ENCODE measurements at places on chromosomes 2 and 18.

- no peak for DNase-seq
These were observed 149.2 kb downstream of the TSN start for GRCh38 chr2:121904656-121905055.

- DNase-seq = no peak
These were observed 109.4 kb downstream of the ZFP36L2 start for GRCh38 chr2:43116988-43117387.

DNA sequence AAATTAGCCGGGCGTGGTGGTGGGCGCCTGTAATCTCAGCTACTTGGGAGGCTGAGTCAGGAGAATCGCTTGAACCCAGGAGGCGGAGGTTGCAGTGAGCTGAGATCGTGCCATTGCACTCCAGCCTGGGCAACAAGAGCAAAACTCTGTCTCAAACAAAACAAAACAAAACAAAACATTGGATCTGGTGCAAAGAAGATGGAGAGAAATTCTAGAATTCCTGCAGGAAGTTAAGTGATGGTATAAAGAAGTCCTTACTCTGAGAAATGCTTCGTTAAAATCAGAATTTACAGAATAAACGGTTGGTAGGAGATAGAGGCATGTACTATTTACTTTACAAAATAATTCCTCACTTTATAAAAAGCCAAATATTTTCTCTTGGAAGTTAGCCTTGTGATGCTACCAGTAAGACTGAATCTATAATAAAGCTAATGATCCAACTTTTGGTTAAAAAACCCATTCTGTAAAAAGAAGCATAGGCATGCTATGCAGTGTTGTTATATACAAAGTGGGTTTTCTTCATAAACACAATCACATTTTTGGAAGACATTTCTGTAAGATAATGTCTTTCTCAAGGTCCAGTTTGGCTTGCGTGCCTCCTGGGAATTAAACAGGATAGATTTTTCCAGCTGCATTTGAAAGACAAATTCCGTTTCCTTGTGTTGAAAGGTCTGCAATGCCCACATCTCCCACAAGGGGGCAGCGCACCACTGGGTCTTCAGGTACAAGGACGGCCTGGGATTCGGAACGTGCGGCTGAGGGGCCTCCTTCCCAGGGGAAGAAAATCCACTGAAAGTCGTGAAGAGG, 35.6 kb upstream of the PNO1 start:
- peak; percentile 68 for DNase-seq

GRCh38 chr2:119249311-119249710, 25.7 kb downstream of the STEAP3 start:
- no peak for DNase-seq

GRCh38 chr2:168929031-168929430, 27.9 kb downstream of the G6PC2 start:
- no peak for DNase-seq

All from CD4-positive, alpha-beta T cell treated with Interleukin-21 for 1 hour (primary cell).